Muscle of arm (tissue), 14 donors: ENCODE measurements at places on chromosomes 4 and X. TPM values are rescaled to one million over a fixed set of nuclear protein-coding genes. Genes with fewer than 3 reads are reported as not detected.

DNA sequence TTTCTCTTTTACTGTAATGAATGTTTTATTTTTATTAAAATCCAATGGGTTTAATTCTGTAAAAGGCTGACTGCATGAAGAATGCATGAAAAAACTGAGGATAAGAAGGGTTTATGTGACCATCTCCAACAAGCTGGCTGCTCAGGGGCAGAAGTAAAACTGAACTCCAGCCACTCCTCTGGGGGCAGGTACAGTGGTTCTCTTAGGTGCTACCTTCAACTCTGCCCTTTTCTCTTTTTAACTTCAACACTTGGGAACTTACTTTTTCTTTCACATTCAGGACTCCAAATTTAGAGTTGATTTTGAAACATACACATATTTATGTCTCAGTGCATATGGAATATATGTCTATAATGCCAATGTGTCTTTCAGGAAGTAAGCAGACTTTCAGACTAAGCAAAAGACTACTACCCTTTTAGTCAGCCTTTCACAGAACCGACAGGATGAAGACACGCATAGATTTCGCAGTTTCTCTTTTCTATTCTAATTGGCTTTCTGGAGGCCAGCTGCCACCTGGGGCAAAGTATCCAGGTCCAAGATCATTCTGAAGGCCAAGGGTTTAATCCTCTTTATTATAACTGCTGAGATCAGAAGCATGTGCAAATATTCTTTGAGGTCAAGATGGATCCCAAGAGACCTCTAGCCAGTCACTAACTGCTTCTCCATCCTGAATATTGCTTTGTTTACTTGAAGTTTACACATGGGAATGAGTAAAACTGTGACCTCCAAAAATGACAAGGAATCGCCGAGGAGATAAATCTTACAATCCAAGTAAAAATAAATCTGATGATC, 30.7 kb downstream of the HS3ST1 start:
- DNase-seq, result no peak

DNA sequence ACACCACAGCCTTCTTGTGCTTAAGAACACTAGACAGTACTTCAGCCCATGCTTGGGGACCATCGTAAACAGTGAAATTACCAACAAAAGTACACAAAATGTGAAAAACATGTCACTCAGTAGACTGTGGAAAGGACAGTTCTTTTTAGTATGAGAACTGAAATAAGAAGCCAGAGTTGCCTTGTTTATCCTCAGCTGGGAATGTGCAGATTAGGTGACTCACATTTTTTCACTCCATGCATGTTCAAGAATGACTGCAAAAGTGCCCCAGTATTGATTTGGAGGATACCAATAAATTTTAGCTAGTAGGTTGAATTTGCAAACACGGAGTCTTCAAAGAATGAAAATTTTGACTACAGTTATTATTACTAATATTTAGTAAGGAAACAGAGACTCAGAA, 23.1 kb upstream of the BMP3 start:
- DNase-seq, result no peak

- DNase-seq, result no peak
Measured at GRCh38 chr4:8844976-8845690, 26.5 kb downstream of the HMX1 start.

GRCh38 chrX:97158269-97158668, 274.6 kb downstream of the RPA4 start:
- no peak for DNase-seq

GRCh38 chrX:130343411-130343810, 3.7 kb downstream of the SLC25A14 start:
- no peak for DNase-seq

DNA sequence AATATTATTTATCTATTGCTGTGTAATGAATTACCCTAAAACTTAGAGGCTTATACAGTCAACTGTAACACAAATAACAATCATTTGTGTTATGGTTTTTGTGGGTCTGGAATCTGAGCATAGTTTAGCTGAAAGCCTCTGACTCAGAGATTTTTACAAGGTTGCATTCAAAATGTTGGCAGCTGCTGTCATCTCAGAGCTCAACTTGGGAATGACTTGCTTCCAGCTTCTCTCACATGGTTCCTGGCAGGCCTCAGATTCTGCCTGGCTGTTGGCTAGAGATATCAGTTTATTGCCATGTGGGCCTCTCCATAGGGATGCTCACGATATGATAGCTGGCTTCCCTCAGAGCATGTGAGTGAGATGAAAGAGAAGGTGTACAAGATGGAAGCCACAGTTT, 70.2 kb upstream of the BRWD3 start:
- DNase-seq, result no peak

DNA sequence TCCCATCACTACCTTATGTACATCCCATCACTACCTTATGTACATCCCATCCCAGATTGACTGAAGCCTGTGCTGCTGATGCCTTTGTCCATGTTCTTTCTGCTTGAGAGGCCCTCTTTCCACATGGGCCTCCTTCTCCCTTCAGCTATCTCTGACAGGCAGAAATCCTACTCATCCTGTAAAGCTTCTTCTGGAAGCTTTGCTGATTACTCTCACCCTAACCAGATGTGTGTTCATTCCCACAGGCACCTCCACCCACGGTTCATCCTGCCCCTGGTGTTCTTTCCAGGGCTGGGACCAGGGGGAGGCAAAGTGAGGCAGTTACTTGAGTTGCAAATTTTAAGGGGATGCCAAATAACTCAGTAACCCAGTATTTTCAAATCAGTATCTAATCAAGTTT, 22.5 kb upstream of the FBXW7 start:
- no peak for DNase-seq

GRCh38 chr4:121696170-121696580, 605 bp downstream of the ANXA5 start:
- DNase-seq, result peak; percentile 85

DNA sequence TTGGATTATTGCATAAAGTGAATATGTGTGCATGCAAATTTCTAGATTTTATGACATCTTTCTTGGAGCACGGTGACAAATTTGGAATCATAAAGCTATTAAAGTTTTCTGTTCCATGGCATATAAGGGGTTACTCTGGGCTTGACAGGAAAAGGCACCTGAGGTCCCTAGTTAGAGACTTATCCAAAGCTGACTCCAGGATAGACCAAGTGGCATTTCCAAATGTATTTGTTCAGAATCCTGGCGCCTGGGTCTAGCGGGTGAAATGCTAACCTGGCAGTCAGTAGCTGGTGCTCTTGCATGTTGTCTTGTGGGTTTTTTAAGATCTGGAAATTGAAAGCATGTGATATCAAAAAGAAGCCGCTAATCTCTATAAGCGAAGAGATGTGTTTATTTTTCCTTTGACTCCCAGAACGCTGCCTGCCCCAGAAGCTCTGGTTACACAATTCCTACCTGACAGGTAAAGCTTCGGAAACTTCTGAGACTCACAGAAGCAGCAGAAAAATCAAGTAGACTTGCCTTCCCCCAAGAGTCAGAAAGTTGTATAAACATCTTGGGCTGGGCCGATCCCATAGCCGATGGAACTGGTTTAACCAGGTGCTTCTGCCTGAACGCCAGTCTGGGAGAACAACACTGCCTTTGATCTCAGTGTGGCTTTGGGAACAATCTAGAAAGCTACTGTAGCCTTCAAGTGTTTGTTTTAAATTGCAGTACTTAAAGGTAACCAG, 12.9 kb upstream of the ZCCHC4 start:
- no peak for DNase-seq

- no peak for DNase-seq
Measured at GRCh38 chrX:146934256-146934655, 119.7 kb upstream of the CXorf51A start.

GRCh38 chr4:98517218-98518021, 141.0 kb downstream of the TSPAN5 start:
- no peak for DNase-seq

- DNase-seq, result no peak
Measured at GRCh38 chr4:4410271-4410670, 23.4 kb downstream of the NSG1 start.

DNA sequence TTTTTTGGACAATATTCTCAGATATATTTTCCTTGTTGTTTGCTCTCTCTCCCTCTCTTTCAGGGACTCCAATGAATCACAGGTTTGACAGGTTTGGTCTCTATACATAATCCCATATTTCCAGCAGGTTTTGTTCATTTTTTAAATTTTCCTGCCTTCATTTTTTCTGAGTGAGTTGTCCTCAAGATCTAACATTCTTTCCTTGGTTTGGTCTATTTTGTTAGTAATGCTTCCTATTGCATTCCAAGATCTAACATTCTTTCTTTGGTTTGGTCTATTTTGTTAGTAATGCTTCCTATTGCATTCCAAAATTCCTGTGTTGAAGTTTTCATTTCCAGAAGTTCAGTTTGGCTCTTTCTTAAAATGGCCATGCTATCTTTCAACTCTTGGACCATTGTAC, 45.3 kb upstream of the ZMAT1 start:
- no peak for DNase-seq

DNA sequence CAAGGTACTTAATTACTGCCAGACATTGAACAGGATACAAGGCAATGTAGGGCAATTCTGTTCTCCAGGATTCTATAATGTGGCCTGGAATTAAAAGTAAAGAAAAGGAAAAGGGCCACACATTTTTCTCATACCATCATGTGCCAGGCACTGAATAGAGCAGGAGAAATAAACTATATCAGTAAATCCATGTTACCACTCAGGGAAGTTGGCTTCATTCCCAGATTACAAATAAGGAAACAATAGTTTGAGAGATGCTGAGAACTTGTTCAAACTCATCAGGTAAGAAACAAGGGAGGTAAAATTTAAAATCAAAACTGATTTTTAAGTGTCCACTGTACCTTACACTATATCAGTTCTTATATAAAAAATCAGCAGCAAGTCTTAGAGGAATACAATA, 645.0 kb upstream of the ATOH1 start:
- peak; percentile 7 for DNase-seq

DNA sequence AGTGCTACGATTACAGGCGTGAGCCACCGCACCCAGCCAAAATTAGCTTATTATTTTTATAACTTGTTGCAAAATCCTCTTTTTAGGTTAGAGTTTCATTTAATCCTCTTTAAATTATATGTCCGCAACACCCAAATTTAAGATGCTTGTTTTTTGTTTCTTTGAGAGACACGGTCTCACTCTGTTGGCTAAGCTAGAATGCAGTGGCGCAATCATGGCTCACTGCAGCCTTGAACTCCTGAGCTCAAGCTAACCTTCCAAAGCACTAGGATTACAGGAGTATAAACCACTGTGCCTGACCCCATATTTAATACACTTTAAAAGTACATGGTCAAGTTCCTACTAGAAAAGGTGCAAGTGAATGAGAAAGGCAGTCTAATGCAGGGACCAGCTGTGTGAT, 2.2 kb downstream of the RBBP7 start:
- DNase-seq, result no peak

DNA sequence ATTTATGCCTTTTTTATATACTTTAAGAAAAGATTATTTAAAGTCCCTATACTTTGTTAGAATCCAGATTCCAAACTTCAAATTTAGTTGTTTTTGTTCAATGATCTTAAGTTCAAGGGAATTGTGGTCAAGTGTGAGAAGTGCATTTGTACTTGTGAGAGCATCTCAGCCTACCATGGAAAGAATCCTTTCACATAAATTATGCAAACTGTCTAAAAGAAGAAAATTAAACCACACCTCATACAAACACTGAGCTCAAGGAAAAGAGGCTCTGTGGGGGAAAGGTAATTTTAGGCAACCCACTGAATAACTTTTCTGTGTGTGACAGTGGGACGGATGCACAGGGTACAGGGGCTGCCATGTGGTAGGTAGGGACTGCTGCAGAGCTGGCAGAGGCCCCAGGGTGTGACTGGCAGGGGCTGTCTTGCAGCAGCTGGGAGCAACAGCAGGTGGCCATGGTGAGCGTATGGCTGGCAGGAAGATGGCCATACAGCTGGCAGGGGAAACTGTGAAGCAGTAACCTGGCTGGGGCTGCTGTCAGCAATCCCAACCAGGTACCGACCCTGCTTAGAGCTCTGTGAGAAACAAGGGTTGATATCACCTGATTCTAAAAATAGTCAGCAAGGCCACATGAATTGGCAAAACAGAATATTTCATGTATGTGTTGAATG, 130.6 kb downstream of the UGT8 start:
- DNase-seq, result no peak

GRCh38 chr4:182177166-182177565, 66.0 kb upstream of the TENM3 start:
- no peak for DNase-seq

The PPBP gene
- polyA plus RNA-seq, result 2.2 TPM

The UGT2B15 gene
- polyA plus RNA-seq, result not detected

The CNGA1 gene
- polyA plus RNA-seq, result 0.70 TPM

The ADH1B gene
- 18.8 TPM for polyA plus RNA-seq

The DMRTC1B gene
- 1.7 TPM for polyA plus RNA-seq

The PRSS12 gene
- polyA plus RNA-seq, result 8.2 TPM
